ENCODE measurements at places on chromosomes 13 and 19. TPM values are rescaled to one million over a fixed set of nuclear protein-coding genes. Genes with fewer than 3 reads are reported as not detected.

DNA sequence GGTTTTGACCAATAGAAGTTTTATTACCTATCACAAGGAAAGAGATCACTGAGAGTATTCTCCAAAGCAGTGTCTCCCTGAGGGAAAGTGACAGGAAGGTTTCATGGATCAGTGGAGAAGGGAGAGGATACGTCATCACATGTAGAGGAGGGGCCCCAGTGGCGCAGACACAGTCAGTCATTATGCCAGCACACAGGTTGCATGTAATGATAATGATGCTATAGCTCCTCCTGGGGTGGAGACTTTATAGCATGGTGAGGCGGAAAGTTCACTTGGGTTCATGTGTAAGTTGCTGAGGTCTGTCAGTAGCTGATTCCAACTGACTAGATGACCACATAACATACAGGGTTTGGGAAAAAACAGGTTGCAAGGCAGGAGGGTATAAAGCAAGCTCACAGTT, 88.8 kb downstream of the FNDC3A start:
- no peak overlapping the region for H3K27ac ChIP-seq
- H3K27me3 ChIP-seq = no peaks in the 10 kb centered on the region
- peaks cover 5% of the 10 kb centered on the region for H3K4me1 ChIP-seq
- peaks cover 6% of the 10 kb centered on the region for H3K36me3 ChIP-seq

DNA sequence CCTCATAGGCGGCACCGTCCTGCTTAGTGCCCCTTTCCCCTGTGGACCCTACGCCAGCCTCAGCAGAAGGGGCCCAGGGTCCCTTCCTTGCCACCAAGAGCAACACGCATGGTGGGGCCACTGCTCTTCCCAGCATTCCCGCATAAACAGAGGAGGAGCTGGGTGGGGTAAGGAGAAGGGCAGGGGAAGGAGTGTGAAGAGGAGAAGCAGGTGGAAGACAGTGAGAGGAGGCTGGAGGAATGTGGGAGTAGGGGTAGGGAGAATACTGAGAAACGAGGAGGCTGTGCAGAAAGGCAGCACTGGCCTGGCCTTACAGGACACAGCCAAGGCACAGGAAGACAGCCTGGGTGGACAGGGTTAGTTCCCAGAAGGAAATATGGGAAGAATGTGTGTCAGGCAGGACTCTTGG, 43.9 kb downstream of the ZNF331 start:
- H3K27ac ChIP-seq = no peak overlapping the region
- H3K4me3 ChIP-seq = no peak overlapping the region
- H3K4me1 ChIP-seq = no peaks in the 10 kb centered on the region

DNA sequence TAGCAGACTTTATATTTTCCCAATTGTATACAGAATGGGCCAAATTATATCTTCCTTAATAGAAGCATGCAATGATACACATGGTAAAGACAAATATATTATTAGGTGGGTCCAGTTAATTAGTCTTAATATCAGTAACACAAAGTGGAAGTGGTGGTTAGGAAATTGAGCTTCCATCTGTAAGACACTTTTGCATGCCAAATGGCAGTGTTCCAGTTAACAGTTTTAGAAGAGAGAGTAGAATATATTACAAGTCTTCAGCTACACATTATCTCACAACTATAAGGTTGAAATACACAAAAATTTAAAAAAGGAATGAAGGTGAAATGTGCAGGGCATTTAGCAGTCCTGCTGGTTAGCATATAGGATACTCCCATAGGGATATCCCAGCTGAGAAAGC, 536.5 kb downstream of the PCDH9 start:
- H3K27me3 ChIP-seq = no peaks in the 10 kb centered on the region

DNA sequence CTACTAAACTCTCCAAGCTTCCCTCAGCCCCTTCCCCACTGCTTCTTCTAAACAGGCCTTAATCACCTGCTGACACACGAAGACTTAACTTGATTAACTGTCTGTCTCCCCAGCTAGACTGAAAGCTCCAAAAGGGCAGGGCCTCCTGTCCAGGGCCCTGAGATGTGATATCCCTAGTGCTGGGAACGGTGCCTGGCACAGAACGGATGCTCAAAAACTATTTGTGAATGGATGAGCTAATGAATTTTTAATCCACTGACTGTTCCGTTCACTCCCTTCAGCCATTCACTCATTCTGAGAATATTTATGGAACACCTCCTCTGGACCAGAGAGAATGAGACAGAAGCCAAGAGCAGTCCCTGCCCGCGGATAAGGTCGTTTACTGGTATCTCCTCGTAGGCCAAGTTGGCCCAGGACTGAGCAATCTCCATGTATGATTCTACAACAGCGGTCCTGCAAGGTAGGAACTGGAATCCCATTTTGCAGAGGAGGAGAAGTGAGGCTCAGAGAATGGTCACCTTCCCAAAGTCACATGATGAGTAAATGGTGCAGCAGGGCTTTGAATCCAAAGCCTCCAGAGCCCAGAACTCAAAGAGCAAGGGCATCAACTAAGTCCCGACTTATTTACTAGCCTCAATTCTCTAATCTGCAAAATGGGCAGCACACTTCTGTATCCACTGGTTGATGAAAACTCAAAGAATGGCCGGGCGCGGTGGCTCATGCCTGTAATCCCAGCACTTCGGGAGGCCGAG, 3.4 kb downstream of the DMWD start:
- no peak overlapping the region for H3K4me3 ChIP-seq
- peaks cover 54% of the 10 kb centered on the region for H3K36me3 ChIP-seq
- DNase-seq = no peak
- H3K27me3 ChIP-seq = peaks cover 39% of the 10 kb centered on the region

DNA sequence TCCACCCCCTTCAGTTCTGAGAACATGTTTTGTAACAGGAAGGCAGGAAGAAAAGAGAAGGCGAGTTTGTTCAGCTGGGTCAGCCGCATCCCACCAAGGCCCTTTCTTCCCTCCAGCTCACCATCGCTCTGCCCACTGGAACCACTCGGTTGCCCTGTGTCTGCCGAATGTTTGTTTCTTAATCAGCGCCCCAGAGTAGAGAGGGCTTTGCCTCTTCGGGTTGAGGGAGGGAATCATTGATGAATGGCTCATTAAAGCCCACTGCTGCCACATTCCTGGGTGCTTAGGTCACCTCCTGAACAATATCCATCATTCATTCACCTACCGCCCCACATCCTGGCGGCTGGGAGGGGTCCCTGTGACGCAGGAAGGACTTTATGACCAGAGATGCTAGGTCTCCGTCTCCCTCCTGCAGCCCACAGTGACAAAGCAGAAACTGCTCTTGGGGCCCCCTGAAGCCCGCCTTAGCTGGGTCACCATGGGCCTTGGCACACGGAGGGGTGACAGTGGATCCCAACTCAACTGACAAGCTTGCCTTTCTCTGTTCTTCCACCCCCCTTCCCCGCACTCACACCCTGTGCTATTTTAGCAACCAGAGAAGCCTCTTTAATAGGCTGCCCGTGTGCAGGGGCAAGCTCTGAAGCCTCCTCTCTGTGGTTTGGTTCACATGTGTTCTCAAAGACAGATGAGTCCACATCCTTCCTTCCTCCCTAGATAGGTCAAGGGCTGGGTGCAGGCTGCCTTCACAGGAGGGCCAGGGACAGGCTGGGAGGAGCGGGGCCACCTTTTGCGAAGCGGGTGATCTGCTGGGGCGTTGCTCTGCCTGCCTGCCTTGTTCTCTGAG, 46.2 kb downstream of the ACTN4 start:
- peak overlapping the region; percentile 66 for H3K4me3 ChIP-seq
- peak overlapping the region; percentile 78 for H3K27ac ChIP-seq
- H3K27me3 ChIP-seq = no peaks in the 10 kb centered on the region
- H3K4me1 ChIP-seq = peaks cover 70% of the 10 kb centered on the region

Gene LAIR1
- total RNA-seq = 7.7 TPM

- H3K27me3 ChIP-seq = peaks cover 21% of the 10 kb centered on the region
- peak overlapping the region; percentile 66 for H3K4me3 ChIP-seq
- DNase-seq = peak; percentile 79
- H3K27ac ChIP-seq = peak overlapping the region; percentile 23
- peaks cover 15% of the 10 kb centered on the region for H3K4me1 ChIP-seq
Observed at GRCh38 chr13:50713523-50714248, 129.8 kb downstream of the DLEU7 start.

DNA sequence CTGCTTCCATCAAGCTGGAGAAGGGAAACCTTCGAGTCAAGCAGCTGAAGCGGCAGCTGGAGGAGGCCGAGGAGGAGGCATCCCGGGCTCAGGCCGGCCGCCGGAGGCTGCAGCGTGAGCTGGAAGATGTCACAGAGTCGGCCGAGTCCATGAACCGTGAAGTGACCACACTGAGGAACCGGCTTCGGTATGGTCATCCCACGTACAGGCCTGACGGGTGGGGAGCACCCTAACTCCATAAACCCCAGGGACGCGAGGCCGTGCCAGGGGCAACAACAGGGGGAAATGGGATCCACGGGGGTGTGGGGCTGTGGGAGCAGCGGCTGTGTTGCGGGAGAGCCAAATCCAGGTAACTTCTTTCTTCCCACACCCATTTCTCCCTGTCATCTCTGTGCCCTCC, 20.2 kb downstream of the KCNC3 start:
- no peaks in the 10 kb centered on the region for H3K36me3 ChIP-seq
- H3K27ac ChIP-seq = no peak overlapping the region
- no peaks in the 10 kb centered on the region for H3K4me1 ChIP-seq
- DNase-seq = no peak
- peaks cover 60% of the 10 kb centered on the region for H3K27me3 ChIP-seq
- no peak overlapping the region for H3K4me3 ChIP-seq

Gene IGFL2
- total RNA-seq = 0.40 TPM

Gene ZNF823
- total RNA-seq = 2.4 TPM

GRCh38 chr13:45700971-45701900, 884 bp upstream of the CBY2 start:
- peaks cover 7% of the 10 kb centered on the region for H3K4me1 ChIP-seq
- H3K4me3 ChIP-seq = no peak overlapping the region
- no peaks in the 10 kb centered on the region for H3K36me3 ChIP-seq

GRCh38 chr19:40605216-40605971, 4.2 kb downstream of the LTBP4 start:
- peak overlapping the region; percentile 94 for H3K4me3 ChIP-seq
- peak overlapping the region; percentile 90 for H3K27ac ChIP-seq
- peaks cover 16% of the 10 kb centered on the region for H3K27me3 ChIP-seq
- H3K4me1 ChIP-seq = peaks cover 61% of the 10 kb centered on the region

GRCh38 chr13:41004875-41005693, 14.0 kb downstream of the ELF1 start:
- H3K27me3 ChIP-seq = no peaks in the 10 kb centered on the region
- H3K27ac ChIP-seq = peak overlapping the region; percentile 84
- H3K4me3 ChIP-seq = peak overlapping the region; percentile 74
- H3K4me1 ChIP-seq = peaks cover 54% of the 10 kb centered on the region

Gene MAMSTR
- total RNA-seq = 1.4 TPM

Gene RDH8
- total RNA-seq = not detected

Gene ZNF536
- total RNA-seq = not detected

- no peak overlapping the region for H3K4me3 ChIP-seq
- no peak for DNase-seq
- peak overlapping the region; percentile 8 for H3K27ac ChIP-seq
- H3K36me3 ChIP-seq = peaks cover 7% of the 10 kb centered on the region
Observed at GRCh38 chr19:45556835-45557234, 27.8 kb downstream of the OPA3 start.

DNA sequence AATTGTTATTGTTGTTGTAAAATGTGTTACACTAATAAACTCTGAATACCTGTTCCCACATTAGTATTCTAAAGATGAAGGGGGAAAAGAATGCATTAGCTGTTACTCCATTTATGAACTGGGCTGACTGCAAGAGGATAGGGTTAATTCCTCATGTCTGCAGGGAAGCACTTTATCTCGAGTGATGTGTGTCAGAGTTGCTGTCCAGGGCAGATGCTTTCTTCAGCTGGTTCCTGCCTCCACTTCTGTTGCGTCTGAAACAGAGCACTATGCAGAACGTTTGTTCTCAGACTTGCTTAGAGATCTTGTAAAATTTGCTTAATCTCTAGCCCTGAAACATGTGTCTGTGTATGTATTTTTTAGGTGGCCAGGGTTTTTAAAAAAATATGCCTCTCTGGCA, 318.8 kb downstream of the SPRY2 start:
- no peaks in the 10 kb centered on the region for H3K4me1 ChIP-seq
- no peak for DNase-seq
- no peaks in the 10 kb centered on the region for H3K36me3 ChIP-seq
- no peaks in the 10 kb centered on the region for H3K27me3 ChIP-seq
- H3K4me3 ChIP-seq = no peak overlapping the region

Gene CERS1
- 0.23 TPM for total RNA-seq

DNA sequence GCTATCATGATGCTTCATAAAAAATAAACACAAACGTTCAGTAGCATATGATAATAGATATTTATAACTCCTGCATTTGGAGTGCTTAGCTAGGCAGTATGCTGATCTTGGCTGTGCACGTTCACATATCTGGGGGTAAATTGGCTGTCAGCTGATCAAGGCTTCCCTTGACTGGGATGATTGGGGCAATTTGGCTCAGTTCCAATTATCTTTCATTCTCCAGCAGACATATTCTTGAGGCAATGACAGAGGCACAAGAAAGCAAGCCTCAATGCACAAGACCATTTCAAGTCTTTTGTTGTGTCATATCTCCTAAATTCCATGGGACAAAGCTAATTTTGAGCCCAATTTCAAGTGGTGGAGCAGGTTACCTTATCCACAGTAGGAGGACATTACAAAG, 142.0 kb downstream of the DLEU7 start:
- no peak overlapping the region for H3K27ac ChIP-seq
- no peaks in the 10 kb centered on the region for H3K36me3 ChIP-seq
- peaks cover 14% of the 10 kb centered on the region for H3K27me3 ChIP-seq
- H3K4me3 ChIP-seq = no peak overlapping the region
- DNase-seq = no peak
- no peaks in the 10 kb centered on the region for H3K4me1 ChIP-seq

DNA sequence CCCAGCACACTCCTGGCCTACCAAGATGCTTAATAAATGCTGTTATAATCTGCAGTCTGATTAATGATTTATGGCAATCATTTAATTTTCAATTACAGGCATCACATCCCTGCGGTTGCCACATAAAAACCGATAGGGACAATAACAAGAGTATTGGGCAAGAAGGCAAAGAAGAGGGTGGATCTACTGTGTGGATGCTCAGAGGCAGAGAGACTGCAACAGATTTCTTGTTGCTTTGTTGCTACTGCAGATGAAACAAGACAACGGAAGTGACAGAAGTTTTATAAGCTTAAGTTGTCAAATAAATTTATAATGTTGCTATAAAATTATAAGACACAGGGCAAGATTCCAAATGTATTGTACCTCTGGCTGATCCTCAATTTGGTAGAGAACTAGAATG, 154.8 kb downstream of the ABCC4 start:
- H3K27me3 ChIP-seq = no peaks in the 10 kb centered on the region
- no peak for DNase-seq
- H3K36me3 ChIP-seq = peaks cover 10% of the 10 kb centered on the region
- H3K4me3 ChIP-seq = no peak overlapping the region
- no peak overlapping the region for H3K27ac ChIP-seq
- H3K4me1 ChIP-seq = peaks cover 6% of the 10 kb centered on the region

- no peak overlapping the region for H3K4me3 ChIP-seq
- DNase-seq = no peak
- peaks cover 6% of the 10 kb centered on the region for H3K27me3 ChIP-seq
- H3K27ac ChIP-seq = no peak overlapping the region
- no peaks in the 10 kb centered on the region for H3K36me3 ChIP-seq
- H3K4me1 ChIP-seq = peaks cover under 1% of the 10 kb centered on the region
Observed at GRCh38 chr19:2355168-2356035, 4.7 kb upstream of the TMPRSS9 start.

Data from activated CD4-positive, alpha-beta T cell treated with anti-CD3 and anti-CD28 coated beads, Interleukin-2, amount 10 ng/mL, durations not matched to agents 24 days and 14 days (primary cell).